Activated naive CD8-positive, alpha-beta T cell treated with anti-CD3 and anti-CD28 coated beads, Interleukin-2, amount 10 ng/mL, durations not matched to agents 7 days and 5 days (primary cell): ENCODE measurements at places on chromosomes 1 and 21. TPM values are rescaled to one million over a fixed set of nuclear protein-coding genes. Genes with fewer than 3 reads are reported as not detected.

DNA sequence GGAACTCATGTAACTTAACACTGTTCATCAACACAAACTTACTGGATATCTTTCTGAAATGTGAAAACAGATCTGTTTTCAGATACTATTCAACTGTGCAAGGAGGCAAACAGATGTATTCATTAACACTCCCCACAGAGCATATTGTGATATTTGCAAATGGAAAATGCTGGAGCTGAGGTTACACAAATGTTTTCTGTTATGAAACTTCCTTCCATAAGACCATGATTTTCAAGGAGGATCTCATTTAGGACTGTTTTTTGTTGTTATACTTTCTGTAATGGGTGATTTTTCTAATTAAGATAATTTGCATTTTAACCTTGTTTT, 56.1 kb downstream of the GABPA start:
- no peaks in the 10 kb centered on the region for H3K36me3 ChIP-seq
- peak overlapping the region; percentile 55 for H3K4me3 ChIP-seq

IFNLR1 gene
- 6.2 TPM for total RNA-seq

- DNase-seq: no peak
- H3K4me1 ChIP-seq: no peaks in the 10 kb centered on the region
- H3K27me3 ChIP-seq: peaks cover 6% of the 10 kb centered on the region
- no peak overlapping the region for H3K4me3 ChIP-seq
- no peaks in the 10 kb centered on the region for H3K36me3 ChIP-seq
These were observed 60.4 kb downstream of the ARHGEF10L start for GRCh38 chr1:17599954-17600300.

DNA sequence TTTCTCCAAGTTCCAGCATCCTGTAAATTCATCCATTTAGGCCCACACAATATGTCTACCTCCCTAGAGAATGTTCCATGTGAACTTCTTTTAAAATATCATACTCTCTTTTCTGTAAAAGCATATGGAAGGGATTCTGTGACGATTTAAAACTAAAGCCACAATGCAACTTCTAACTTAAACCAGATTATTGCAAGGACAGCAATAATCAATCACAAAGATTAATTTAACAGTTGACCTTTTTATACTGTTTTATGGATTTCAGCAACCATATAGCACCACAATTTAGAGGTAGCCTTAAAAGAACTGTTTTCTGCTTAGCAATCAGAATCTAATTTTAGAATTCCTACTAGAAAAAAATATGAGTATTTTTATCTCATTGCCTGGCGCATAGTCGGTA, 58.3 kb downstream of the DSCAM start:
- H3K36me3 ChIP-seq: no peaks in the 10 kb centered on the region
- DNase-seq: no peak
- H3K4me3 ChIP-seq: no peak overlapping the region

DNA sequence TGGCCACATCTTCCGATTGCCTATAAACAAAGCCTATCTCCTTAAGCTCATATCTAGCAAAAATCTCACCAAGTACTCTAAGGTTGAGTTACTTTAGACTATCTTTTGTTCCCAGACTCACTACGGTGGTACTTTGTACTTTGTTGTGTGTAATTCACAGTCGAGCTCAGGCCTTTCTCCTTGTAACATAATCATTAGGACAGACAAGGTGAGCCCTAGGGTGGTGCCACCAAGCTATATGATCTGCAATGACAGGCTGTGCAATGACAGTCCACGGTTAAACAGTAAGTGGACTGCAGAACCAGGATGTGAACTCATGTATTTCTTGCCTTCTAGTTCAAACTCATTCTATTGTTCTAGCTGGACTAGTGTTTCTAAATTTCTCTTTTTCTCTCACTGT, 132.2 kb downstream of the UBE2U start:
- no peak overlapping the region for H3K27ac ChIP-seq
- no peak overlapping the region for H3K4me3 ChIP-seq
- DNase-seq: no peak
- no peaks in the 10 kb centered on the region for H3K4me1 ChIP-seq
- peaks cover 2% of the 10 kb centered on the region for H3K27me3 ChIP-seq

DNA sequence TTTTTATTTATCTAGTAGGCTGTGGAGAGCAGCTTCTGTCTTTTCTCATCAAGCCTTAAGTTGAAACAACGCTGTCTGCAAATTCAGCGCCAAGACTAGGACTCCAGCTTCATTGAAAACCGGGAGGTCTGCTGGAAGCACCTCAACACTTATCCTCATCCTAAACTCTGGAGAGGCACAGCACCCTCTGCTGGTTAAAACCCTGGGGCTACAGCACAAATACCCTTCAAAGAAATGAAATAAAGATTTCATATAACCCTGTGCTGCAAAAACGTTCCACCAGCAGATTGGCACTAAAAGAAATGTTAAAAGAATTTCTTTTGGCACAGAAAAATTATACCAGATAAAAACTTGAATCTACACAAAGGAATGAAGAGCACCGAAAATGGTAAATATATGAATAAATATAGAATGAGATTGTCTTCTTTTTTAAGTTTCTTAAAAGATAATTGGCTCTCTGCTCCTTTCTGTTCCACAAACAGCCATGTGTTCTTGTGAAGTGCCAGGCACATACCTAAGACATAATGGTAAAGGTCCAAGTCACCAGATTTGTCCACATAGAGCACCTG, 227.7 kb upstream of the SAMSN1 start:
- peak; percentile 47 for DNase-seq
- H3K27ac ChIP-seq: no peak overlapping the region
- peaks cover 3% of the 10 kb centered on the region for H3K27me3 ChIP-seq
- H3K36me3 ChIP-seq: peaks cover 2% of the 10 kb centered on the region

DNA sequence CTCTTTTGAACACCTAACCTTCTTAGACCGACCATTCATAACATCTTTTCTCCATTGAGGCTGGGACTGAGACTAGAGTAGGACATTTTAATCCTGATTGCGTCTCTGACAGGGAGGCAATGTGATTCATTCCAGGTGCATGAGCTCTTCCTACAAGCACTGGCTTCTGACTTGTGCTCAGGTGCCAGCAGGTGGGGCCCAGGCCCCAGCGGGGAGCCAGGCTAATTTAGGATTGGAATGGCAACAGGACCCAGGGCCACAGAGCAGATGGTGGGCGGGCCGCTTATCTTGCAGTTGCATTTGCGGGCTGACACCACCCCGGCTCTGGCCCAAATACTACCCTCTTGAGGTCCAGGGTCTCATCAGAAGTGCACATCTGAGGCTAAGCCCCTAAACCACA, 4.1 kb downstream of the GPA33 start:
- no peak overlapping the region for H3K4me3 ChIP-seq
- no peak for DNase-seq
- peaks cover 8% of the 10 kb centered on the region for H3K4me1 ChIP-seq
- H3K27ac ChIP-seq: no peak overlapping the region
- H3K27me3 ChIP-seq: peaks cover 2% of the 10 kb centered on the region

- peaks cover 15% of the 10 kb centered on the region for H3K4me1 ChIP-seq
- peaks cover 9% of the 10 kb centered on the region for H3K36me3 ChIP-seq
These were observed 2.4 kb downstream of the ARID1A start for GRCh38 chr1:26697978-26698849.

GRCh38 chr1:1890506-1891348, at the start of gene GNB1:
Gene GNB1, minus strand, starts transcription at chr1:1891087. Its CDS starts 65,634 bp downstream, at chr1:1825453.
- H3K27ac ChIP-seq: peak within 1 kb of the TSS; percentile 93
- H3K27me3 ChIP-seq: no peaks in the 10 kb centered on the region
- DNase-seq: peak; percentile 96
- peak within 1 kb of the TSS; percentile 95 for H3K4me3 ChIP-seq
- H3K36me3 ChIP-seq: peaks cover 14% of the 10 kb centered on the region
- peaks cover 42% of the 10 kb centered on the region for H3K4me1 ChIP-seq

DNA sequence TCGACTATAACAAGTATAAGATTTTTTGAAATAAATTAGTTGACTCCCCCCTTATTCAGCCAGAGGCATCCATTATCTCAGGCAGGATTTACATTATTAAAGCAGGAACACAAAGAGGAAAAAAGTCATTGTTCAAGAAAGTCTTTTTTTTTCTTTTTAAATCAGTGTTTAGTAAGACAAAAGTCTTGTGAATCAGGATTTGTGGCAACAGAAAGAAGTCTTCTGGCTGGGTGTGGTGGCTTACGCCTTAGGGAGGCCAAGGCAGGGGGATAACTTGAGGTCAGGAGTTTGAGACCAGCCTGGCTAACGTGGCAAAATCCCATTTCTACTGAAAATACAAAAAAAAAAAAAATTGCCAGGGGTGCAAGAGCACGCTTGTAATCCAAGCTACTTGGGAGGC, 505.5 kb downstream of the LMO4 start:
- no peak overlapping the region for H3K27ac ChIP-seq
- peaks cover 5% of the 10 kb centered on the region for H3K27me3 ChIP-seq
- peaks cover 3% of the 10 kb centered on the region for H3K4me1 ChIP-seq
- DNase-seq: no peak
- H3K36me3 ChIP-seq: no peaks in the 10 kb centered on the region

GRCh38 chr1:212293579-212293978, 8.4 kb downstream of the PPP2R5A start:
- peaks cover 13% of the 10 kb centered on the region for H3K36me3 ChIP-seq
- H3K27me3 ChIP-seq: no peaks in the 10 kb centered on the region
- no peak overlapping the region for H3K4me3 ChIP-seq
- peaks cover 46% of the 10 kb centered on the region for H3K4me1 ChIP-seq
- H3K27ac ChIP-seq: no peak overlapping the region

DNA sequence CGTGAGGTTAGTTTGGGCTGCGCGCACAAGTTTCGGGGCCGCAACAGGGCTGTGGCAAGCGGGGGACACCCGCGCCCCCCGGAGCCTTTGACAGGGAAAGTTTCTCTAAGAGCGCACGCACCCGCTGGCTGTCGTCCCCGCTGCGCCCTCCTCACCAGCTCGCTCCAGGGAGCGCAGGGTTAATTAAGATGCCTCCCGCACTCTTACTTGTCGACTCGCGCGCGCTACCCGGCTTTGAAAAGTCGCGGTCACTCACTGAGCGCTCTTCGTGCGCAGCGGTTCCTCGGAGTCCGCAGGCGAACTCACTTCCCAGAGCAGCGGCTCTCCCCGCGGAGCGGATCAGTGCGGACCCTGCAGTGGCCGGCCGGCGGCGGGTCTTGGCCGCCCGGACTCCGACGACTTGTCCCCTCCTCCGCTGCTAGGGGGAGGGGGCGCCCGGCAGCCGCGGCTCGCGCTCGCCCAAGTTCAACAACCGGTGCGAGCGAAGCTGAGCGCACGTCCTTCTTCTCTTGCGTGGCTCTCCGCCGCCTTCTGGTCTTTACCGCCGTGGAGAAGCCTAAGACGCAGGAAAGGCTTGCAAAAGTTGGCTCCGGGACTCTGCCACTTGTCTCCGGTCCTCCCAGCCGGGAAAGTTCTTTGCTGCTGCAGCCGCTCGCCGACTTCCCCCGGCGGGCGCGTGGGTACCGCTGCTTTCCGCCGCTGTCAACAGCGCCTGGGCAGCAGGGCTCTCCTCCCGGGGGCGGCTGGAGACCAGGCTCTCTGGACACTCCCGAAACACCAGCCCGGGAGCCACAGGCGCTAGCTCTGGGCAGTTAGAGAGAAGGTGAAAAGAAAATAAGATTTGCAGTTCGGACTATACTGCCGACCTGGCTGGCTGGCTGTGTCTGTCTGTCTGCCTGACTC, 506 bp downstream of the JUN start:
- peak; percentile 78 for DNase-seq
- H3K4me1 ChIP-seq: peaks cover 18% of the 10 kb centered on the region
- H3K4me3 ChIP-seq: peak overlapping the region; percentile 93
- H3K27ac ChIP-seq: peak overlapping the region; percentile 99
- no peaks in the 10 kb centered on the region for H3K27me3 ChIP-seq

DNA sequence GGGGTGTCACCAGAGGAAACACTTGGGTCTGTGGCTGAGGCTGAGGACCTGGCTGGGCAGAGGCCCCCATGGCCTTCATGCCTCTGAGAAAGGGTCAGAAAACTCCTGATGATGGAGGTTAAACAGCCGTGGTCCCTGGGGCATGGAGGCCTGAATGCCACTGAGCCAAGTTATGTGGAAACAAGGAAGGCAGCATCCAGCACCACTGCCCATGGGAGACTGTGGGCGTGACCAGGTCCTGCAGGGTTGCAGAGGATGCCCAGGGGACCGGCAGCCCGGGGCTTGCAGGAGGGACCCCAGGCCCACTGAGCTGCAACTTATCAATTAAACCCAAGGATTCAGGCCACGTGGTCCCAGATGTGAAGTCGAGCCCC, 18.9 kb upstream of the COL6A2 start:
- H3K36me3 ChIP-seq: no peaks in the 10 kb centered on the region
- peaks cover 14% of the 10 kb centered on the region for H3K27me3 ChIP-seq
- no peak overlapping the region for H3K27ac ChIP-seq
- H3K4me1 ChIP-seq: no peaks in the 10 kb centered on the region
- no peak for DNase-seq

LRRC39 gene
- total RNA-seq: 0.94 TPM

VWA5B1 gene
- total RNA-seq: not detected

DNA sequence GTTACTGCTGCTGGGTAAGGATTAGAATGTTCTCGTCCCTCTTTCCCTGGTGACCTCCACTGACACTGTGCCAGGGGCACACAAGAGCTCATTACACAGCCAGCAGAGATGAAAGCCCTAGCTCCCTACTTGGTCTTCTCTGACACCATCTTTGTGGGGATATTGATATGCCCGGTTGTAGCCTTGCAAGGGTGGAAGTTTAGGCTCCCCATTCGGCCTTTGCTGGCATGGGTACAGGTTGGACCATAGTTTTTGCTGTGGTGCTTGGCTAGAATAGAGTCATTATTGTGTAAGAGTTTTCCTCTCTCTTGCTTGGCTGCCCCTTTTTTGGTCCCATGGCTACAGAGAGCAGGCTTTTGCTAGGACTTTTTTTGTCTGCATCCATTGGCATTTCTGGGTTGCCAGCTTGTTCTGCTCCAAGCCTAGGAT, 12.3 kb downstream of the RAB4A start:
- peaks cover 24% of the 10 kb centered on the region for H3K36me3 ChIP-seq
- no peaks in the 10 kb centered on the region for H3K27me3 ChIP-seq
- peaks cover 7% of the 10 kb centered on the region for H3K4me1 ChIP-seq
- no peak for DNase-seq
- H3K4me3 ChIP-seq: no peak overlapping the region

- peaks cover 18% of the 10 kb centered on the region for H3K4me1 ChIP-seq
- peaks cover 3% of the 10 kb centered on the region for H3K27me3 ChIP-seq
- H3K36me3 ChIP-seq: peaks cover 3% of the 10 kb centered on the region
- peak overlapping the region; percentile 87 for H3K27ac ChIP-seq
- no peak for DNase-seq
- peak overlapping the region; percentile 66 for H3K4me3 ChIP-seq
These were observed 20.3 kb downstream of the RXRG start for GRCh38 chr1:165424454-165425216.

- DNase-seq: no peak
- H3K27me3 ChIP-seq: no peaks in the 10 kb centered on the region
- no peak overlapping the region for H3K27ac ChIP-seq
- H3K4me3 ChIP-seq: no peak overlapping the region
These were observed 83.6 kb downstream of the GRIK3 start for GRCh38 chr1:36950604-36951291.

- DNase-seq: no peak
- H3K27me3 ChIP-seq: peaks cover 24% of the 10 kb centered on the region
- H3K4me1 ChIP-seq: peaks cover 4% of the 10 kb centered on the region
- H3K27ac ChIP-seq: no peak overlapping the region
- H3K4me3 ChIP-seq: no peak overlapping the region
These were observed 148.6 kb downstream of the SYF2 start for GRCh38 chr1:25083481-25084345.

ENTREP3 gene
- 29.4 TPM for total RNA-seq

SLC16A4 gene
- total RNA-seq: 0.33 TPM

- H3K27ac ChIP-seq: no peak overlapping the region
- H3K36me3 ChIP-seq: no peaks in the 10 kb centered on the region
- peaks cover 27% of the 10 kb centered on the region for H3K27me3 ChIP-seq
- H3K4me3 ChIP-seq: no peak overlapping the region
- DNase-seq: no peak
These were observed 80.3 kb downstream of the TENT5C start for GRCh38 chr1:117685936-117686806.

TDRD5 gene
- not detected for total RNA-seq
